ENCODE measurements at places on chromosomes 1 and 21.

- DNase-seq, result no peak
Measured at GRCh38 chr1:30783256-30783915, 25.8 kb upstream of the LAPTM5 start.

DNA sequence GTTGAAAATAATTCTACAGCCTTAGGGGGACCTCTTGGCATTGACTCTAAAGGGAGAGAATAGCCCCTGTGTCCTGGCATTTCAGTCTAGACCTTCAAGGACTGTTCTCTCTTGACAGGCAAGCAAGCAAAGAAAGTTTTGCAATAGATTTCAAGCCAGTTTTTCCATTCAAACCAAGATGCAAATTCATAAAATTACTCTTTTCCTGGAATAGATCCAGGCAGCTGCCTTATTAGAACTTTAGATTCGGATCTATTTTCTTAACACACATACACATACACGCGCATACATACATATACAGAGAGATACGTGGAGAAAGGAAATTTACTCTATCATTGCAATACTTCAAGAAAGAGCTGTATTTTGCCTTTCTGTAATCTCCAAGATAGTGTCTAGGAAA is 129.4 kb downstream of the EDEM3 start:
- DNase-seq, result no peak

- no peak for DNase-seq
Measured at GRCh38 chr1:39992234-39992633, 37.3 kb downstream of the MFSD2A start.

DNA sequence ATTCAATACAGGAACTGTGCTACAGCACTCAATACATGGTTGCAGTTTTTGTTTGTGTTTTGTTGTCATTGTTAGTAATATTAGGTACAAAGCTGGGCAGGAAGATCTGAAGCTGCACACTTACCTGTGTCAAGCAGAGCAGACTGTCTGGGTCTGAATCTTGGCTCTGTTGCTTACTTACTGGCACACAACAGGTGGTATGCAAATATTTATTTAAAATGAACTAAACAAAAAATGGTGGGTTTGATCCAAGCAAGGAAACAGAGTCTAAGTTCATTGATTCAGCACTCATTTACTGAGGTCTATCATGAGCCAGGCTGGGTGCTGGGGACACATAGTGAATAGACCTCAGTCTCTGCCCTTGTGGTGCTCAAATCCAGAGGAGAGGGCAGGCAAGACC is 230.4 kb downstream of the OMA1 start:
- no peak for DNase-seq

GRCh38 chr1:89104687-89105086 is 21.2 kb downstream of the GBP2 start:
- no peak for DNase-seq

- no peak for DNase-seq
Measured at GRCh38 chr1:6495041-6495441, 3.6 kb upstream of the PLEKHG5 start.

DNA sequence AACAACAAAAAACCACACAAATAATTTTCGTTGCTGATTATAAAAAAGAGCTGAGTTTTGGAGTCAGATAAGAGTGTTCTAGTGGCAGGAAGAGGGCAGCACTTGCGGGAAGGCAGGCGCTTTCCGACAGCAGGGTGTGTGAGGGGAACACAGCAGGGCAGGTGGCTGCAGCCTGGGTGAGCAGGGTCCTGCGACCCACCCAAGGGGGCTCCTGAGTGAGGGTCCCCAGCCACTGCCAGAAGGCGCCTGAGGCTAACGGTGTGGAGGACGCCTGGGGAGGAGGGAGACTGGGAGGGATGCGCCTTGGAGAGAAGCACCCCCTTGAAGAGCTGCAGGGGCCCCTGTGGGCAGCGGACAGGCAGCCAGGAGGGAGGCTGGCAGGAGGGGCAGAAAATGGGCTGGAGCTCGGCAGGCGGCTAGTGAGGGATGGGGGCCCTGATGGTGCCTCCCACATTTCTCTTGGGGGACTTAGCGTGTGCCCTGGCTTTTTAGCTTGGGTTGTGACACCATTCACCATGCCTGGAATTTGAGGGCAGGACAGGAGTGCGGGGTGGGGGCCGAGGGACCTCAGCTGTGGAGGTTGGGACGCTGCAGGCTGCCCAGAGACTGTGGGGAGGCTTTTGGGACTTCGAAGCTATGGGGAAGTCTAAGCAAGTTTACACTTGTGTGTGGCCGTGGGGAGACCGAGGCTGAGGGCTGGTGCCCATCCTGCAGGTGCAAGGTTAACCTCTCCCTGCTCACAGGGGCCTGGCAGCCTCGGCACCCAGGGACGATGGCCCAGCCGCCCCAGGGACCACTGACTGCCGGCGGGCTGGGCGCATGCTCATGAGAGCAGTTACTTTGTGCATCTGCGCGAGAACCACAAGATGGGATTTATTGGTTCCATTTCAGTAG is 111.4 kb downstream of the SIK1 start:
- no peak for DNase-seq

DNA sequence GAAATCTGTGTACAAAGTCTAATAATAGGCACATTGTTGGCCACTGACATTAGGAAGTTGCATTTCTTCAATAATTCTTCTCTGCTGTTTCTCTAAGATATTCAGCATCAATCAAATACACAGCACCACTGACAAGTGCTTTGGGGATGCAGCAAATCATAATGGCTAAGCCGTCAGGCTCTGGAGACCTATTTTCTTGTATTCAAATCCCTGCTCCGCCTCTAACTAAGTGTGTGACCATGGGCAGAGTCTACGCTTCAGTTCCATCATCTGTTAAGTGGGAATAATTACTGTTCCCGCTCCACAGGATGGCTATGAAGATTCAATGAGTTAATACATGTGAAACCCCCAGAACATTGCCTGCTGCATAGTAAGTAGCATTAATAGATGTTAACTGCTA is 176.9 kb downstream of the ADGRL4 start:
- no peak for DNase-seq

DNA sequence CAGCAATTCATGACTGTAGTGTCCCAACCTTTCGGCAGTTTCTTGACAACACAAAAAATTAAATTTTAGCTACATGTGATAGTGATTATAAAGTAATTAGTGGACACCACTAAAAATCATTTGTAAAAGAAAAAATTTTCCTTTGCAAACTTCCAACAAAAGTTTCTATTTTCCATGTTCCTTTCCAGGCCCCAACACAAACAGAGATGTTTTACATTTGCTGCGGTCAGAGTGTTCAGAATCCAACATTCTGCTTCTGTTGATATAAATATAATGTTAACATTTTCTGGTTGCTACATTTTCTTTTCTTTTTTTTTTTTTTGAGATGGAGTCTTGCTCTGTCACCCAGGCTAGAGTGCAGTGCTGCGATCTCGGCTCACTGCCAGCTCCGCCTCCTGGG is 54.9 kb upstream of the WLS start:
- no peak for DNase-seq

DNA sequence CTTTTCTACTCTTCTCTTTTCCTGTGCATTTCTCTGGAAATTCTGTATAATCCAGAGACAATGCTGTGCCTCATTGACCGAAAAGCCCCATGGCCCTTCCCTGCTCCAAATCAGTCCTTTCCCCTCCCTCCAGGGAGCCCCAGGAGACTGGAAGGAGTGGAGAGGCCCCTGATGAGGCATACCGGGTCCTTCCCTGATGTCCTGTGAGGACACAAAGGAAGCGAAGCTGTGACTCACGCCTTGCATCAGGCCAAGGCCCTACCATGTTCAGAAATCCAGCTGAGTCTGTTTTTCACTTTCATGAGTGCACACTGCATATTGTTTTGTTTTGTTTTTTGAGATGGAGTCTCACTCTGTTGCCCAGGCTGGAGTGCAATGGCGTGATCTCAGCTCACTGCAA is 38.7 kb upstream of the BECN2 start:
- DNase-seq, result no peak

DNA sequence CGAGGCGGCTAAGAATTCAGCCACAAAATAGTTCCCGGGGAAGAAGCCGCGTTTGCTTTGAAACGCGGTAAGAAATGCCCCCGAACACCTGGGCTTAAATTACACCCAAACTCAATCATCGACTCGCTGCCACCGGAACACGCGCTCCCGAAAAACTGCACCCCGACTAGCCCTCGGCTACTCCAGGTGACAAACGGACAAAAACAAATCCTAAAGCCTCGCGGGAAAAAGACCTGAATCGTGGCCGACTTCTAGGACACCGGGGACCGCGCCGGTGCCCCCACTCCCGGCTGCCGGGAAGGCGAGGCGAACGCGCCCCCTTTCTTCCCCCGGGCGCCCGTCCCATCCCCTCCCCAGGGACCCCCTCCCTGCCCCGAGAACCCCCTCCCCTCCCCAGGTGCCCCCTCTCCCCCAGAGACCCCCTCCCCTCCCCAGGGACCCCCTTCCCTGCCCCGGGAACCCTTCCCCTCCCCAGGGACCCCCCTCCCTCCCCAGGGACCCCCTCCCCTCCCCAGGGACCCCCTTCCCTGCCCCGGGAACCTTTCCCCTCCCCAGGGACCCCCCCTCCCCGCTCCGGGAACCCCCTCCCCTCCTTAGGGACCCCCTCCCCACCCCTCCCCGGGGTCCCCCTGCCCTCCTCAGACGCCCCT is 628 bp downstream of the C1orf159 start:
- DNase-seq, result no peak

DNA sequence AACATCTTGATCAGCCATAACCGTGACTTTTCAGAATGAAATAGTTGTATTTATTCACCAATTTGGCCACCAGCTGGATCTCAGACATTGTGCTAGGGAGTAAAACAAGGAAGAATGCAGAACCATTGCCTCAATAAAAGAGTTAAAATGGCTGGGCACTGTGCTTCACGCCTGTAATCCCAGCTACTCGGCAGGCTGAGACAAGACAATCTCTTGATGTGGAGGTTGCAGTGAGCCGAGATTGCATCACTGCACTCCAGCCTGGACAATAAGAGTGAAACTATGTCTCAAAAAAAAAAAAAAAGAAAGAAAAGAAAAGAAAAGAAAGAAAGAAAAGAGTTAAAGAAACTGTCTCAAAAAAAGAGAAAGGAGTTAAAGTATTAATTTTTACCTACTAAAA is 199.5 kb downstream of the TPR start:
- no peak for DNase-seq

- no peak for DNase-seq
Measured at GRCh38 chr1:107477233-107477632, 336.4 kb downstream of the NTNG1 start.

DNA sequence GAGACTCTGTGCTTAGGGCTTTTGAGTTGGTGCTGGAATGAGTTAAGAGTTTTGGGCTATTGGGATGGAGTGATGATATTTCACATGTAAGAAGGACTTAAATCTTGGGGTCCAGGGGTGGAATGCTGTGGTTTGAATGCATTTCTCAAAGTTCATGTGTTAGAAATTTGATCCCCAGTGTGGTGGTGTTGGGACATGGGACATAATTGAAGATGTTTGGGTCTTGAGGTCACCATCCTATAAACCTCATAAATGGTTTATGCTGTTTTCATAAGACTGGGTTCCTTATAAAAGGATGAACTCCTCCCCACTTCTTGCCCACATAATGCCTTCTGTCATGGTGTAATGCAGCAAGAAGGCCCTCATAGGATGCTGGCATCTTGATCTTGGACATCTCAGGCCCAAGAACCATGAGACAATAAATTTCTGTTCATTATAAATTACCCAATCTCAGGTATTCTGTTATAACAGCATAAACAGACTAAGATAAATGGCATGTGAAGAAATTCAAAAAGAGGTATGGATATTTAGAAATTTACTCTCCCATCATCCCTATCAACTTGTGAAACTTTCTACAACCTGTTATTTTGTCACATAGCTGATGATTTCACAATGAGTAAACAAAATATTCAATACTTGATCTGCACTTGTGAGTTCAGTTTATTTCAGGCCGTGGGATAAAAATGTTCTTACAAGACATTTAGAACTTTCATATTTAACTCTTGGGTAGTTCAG is 48.0 kb upstream of the NEK7 start:
- no peak for DNase-seq

GRCh38 chr1:19894218-19894617 is 12.0 kb downstream of the OTUD3 start:
- no peak for DNase-seq

DNA sequence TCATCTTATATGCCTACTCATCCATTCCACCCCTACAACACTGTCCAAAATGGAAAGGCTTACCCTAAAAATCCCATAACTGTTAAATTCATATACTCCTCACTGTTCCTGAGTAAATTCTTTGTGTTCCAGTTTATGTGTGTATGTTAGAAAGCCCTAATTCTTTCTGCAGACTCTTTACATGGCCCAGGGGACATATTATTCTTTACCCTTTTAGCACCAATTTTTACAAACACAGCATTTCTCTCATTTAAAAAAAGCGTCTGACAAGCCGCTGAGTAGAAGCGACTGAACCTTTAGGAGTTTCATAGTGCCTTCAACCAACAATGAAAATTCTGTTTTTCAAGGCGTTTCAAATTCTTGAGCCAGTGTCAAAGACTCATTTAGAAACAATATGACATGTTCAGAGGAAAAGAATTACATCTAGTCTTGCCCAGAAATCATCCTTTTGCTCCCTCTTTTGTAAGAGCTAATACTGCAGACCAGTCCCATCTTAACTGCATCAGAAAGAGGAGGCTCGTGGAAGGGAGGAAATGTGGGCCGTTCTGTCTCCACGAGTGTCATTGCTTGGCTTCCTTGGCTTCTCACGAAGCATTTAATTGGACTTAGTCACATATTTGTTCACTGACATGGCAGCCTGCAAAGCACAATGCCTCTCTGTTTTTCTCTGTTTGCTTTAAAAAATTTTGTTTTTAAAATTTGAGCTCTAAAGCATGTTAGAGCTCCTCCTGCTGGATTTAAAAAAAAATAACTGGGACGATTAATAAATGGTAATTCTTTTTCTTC is 21.3 kb upstream of the C1orf105 start:
- no peak for DNase-seq

GRCh38 chr1:26021647-26022403 is at the start of gene EXTL1:
Gene EXTL1, plus strand, starts transcription at chr1:26021775. Its CDS starts 872 bp downstream, at chr1:26022647.
- DNase-seq, result no peak

- DNase-seq, result no peak
Measured at GRCh38 chr1:97412737-97413136, 508.1 kb downstream of the DPYD start.

DNA sequence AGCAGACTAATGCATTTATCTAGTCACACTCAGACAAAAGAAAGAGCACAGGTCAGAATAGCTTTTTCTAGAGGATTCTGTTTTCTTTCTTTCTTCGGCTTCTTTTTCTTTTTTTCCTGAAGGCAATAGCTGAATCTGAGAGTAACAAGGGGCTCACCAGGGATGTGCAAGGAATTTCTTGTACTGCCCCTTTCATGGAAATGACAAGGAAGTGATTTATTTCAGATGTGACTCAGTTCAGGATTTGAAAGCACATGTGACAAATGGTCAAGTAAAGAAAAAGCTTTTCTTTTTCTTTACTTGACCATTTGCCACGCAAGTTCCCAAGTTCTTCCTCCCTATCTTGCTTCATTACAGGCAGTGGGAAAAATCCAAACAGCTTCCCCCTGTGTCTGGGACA is 202.0 kb downstream of the GABPA start:
- DNase-seq, result no peak

DNA sequence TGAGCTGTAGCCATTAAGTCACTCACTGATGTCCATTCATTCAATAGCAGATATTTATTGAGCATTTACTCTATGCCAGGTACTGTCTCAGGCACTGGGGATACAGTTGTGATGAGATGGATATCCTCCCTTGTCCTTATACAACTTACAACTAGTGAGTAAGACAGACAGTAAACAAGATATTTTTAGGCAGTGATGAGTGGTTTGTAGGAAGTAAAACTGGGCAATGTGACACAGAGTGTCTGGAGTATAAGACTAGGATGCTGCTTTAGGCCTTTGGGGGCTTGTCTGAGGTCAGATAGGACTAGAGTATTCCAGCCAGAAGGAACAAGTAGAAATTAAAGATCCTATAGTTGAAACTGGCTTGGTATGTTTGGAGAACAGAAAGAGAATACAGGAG is 41.4 kb downstream of the NOS1AP start:
- no peak for DNase-seq
